ENCODE measurements at places on chromosomes 12 and 14.

- DNase-seq, result no peak
Observed at GRCh38 chr14:100692256-100692655, 34.4 kb upstream of the DLK1 start.

DNA sequence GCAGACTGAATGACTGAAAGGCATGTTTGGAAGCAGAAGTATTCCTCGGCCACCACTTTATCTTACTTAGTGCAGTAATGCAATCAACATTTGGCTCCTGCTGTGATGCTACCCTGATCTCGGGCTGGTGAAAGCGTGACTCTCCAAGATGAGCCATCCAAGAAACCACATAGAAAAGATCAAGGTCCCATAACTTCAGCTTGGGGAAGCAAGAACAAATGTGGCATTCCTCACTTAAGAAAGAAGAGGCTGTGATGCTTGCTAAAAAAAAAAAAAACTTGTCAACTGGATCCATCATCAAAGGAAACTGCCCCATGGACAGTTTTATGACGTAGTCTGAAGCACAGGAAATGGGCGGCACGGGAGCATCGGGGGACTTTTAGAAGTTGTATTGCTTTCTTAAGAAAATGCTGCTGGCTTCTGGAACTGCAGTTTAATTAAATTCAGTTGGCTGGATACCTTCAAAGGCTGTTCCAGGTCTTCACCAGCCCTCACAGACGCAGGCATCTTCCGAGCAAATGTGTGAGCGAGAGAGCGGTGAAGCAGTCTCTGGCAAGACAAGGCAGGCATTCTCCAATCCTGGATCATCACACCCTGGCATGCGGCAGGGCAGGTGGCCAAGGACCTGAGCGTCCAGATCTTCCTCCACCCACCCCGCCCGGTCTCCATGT lies 38.2 kb upstream of the MAP1LC3B2 start:
- no peak for DNase-seq

DNA sequence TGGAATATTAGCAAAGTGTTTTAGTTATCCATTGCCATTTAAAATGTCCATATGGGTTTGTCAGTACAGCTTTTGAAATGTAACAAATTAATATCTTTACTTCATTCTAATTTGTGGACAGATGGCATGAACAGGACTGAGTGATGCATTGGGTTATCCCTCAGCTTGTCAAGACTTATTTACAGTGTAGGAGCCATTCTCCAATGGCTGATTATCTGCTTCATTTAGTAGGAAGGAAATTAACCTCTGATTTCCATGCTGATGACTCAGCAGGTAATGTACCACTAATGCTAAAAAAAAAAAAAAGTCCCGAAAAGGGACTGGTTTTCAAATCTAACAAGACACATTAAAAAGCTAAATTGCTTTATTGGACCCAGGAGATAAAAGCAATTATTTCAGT lies 1149.0 kb upstream of the USP15 start:
- no peak for DNase-seq

DNA sequence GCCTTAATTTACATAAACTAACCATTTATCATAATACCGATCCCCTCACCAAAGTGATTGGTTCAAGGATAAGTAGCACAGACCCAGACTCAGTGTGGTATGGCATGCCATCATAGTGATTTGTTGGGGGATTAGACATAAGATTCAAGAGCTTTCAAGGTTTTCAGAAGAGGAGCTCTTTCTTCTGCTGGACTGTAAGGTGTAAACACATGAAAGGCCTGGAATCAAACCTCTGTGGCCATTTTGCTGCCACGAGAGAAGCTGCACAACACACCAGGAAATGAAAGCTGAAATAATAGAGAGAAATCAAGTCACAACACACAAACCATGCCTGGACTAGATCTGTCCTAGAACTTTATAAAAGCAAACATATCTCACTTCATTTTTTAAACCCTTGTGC lies 30.8 kb downstream of the BTG1 start:
- no peak for DNase-seq

- DNase-seq, result no peak
Observed at GRCh38 chr14:88556581-88556980, 1.8 kb upstream of the PTPN21 start.

- no peak for DNase-seq
Observed at GRCh38 chr14:61343471-61343870, 22.1 kb downstream of the PRKCH start.

DNA sequence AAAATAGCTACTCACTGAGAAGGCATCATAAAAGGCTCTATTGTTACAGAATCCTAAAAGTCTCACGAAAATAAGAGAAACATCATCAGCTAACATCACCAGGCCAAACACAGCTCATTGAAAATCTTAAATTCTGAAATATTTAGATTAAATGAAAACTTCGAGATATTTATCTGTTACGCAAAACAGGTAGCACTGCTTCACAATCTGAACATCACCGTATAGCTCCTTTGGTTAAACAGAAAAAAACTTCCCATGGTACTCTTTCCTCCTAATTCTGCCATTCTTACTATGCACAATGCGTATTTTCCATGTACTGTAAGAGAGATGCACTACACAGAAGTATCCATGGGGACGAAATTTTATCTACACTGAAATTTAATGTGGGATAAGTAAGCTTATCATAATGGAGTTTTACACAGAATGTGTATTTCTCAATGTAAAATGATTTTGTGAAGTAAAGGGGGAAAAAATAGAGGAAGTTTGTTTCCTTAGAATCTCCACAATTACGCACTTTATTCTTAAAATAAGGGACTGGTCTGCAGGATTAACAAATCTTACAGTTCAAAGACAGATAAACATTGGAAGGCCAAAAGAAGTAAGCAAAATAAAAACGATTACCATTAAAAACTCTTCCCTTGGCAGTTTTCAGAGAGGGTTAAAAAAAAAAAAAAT lies 1.9 kb downstream of the SGPP1 start:
- no peak for DNase-seq

- no peak for DNase-seq
Observed at GRCh38 chr14:53663709-53664108, 292.9 kb downstream of the BMP4 start.

DNA sequence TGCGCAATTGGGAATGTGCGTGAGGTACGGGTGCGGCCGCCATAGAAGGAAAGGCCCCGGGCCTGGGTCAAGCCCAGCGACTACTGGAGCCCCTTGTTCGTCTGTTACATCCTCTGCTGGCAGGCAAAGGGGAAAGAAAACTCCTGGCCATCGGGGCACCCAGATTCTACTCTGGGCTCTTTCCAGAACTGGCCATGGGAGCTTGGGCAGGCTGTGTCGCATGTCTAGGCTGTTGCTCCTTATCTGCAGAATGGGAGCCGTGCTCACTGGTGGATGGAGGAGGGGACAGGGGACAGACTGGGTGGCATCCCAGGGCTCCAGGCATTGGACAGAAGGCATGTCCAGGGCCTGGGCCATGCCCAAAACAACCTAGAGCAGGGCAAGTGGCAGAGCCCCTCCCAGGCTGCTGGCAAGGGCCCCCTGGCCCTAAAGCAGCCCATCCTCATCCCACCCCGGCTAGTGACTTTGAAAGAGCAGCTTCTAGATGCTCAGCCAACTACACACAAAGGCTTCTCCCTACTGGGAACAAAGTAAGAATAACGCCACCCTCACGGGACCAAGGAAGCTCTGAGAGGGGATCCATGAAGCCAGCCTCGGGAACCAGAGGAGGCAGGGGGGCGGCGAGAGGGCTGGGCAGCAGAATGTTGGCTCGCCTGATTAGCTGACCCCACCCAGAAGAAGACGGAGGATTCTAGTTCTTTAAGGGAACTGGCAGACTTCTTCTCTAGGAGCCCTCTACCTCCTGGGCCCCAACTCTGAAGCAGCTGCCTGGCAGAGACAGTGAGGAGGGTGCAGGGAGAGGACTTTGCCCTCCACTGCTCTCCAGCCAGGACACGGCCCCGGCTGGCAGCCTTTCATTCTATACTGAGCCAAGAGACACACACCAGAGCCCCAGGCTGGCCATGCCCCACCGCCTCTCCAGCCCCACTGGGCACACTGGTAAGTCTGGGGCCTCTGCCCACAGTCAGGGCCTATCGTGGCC lies 96.8 kb downstream of the SINHCAF start:
- DNase-seq, result no peak

GRCh38 chr12:66633676-66634075 lies 45.2 kb downstream of the GRIP1 start:
- DNase-seq, result no peak

- no peak for DNase-seq
Observed at GRCh38 chr12:6646276-6647082, 753 bp downstream of the ACRBP start.

DNA sequence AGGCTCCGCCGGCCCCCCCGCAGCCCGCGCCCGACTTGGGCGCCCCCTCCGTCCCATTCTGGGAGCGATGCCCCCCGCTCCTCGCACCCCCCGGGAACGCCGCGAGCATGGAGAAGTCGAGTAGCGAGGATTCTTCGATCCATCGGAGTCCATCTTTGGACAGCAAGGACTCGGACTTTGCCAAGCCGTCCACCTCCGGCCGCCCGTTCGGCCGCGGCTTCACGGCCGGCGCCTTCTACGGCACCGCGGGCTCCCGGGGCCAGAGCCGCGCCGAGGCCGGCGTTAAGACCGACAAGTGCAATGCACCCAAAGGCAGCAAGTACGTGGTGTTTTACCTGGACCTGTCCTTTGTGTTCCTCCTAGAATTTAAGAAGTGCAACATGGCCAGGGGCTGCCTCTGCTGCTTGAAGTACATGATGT lies 123.6 kb downstream of the TSPAN9 start:
- no peak for DNase-seq

GRCh38 chr12:49358483-49359141 lies 8.7 kb upstream of the SPATS2 start:
- DNase-seq, result no peak

GRCh38 chr14:61326146-61326545 lies 4.8 kb downstream of the PRKCH start:
- DNase-seq, result no peak

DNA sequence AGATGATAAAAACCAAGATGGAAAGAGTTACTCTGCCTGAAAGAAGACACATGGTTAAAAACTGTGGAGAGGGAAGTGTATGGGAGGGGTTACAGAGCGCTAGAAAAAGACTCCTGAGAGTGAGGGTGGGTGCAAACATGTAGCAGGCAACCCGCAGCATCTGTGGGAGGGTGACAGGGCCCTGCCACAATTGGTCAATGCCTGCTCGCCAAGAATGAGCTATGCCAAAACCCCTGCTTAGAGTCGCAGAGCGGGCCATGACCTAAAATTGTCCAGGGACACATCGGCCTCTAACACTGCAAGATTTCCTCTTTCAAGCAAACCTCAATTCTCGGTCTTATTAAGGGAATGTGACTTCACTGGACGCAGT lies 700 bp downstream of the PRKAG1 start:
- DNase-seq, result no peak

DNA sequence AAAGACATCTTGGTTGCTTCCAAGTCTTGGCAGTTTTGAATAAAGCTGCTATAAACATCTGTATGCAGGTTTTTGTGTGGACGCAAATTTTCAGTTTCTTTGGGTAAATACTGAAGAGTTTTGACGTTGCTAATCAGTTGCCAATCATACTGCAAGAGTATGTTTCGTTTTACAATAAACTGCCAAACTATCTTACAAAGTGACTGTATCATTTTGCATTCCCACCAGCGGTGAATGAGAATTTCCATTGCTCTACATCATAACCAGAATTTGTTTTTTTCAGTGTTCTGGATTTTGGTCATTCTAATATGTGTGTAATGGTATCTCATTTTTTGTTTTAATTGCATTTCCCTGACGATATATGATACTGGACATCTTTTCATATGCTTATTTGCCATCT lies 190.8 kb upstream of the PARP11 start:
- no peak for DNase-seq

DNA sequence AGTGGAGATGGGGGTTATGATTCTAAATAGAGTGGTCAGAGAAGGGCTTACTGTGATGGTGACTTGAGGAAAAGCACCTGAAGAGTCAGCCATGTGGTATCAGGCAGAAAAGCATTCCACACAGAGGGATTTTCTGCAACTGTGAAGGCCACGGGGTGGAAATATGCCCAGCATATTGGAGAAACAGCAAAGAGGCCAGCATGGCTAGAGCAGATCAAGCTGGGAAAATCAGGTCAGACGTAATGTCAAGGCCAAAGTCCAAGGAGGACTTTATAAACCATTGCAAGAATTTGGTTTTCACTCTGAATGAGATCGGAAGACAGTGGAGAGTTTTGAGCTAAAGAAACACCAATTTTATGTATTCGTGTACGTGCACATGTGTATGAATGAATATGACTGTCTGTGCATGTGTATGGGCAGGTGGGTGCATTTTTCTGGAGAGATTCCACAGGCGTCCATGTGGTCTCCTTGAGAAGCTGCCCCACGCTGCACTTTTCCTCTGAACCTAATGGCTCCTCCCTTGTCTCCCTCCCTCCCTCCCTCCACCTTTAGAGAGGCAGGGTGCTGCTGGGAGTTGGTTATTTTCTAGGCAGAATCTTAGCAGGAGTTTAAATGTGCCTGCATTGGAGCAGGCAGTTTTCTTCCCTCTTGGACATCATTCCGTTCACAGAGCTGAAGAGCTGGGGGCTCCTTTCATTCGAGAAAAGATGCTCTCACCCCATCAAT lies 97.4 kb upstream of the PPP4R3A start:
- no peak for DNase-seq

GRCh38 chr12:54749191-54749818 lies 101.1 kb upstream of the DCD start:
- peak; percentile 44 for DNase-seq

- no peak for DNase-seq
Observed at GRCh38 chr12:60758224-60758623, 1162.4 kb downstream of the SLC16A7 start.

DNA sequence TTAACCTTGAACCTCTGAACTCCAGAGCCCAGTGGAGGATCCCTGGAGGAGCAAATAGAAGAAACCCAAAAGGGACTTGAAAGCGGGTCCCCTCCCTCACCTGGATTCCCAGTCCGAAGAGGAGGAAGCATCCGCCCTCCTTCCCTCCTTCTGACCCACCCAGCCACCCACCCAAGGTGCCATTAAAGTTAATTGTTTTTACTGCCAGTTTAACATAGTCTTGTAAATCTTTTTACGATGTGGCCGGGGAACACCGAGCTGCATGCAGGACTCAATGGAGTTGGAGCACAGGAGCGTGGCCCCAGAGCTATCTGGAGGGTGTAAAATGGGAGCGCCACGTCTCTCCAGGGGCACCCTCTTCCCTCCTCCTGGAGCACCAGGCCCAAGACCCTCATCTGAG lies 49.9 kb upstream of the TBX3 start:
- no peak for DNase-seq

Measured in glomerular endothelial cell (primary cell).